ENCODE measurements at places on chromosomes 5 and 9.

GRCh38 chr5:68285075-68285840 lies 69.7 kb downstream of the PIK3R1 start:
- no peak for DNase-seq

DNA sequence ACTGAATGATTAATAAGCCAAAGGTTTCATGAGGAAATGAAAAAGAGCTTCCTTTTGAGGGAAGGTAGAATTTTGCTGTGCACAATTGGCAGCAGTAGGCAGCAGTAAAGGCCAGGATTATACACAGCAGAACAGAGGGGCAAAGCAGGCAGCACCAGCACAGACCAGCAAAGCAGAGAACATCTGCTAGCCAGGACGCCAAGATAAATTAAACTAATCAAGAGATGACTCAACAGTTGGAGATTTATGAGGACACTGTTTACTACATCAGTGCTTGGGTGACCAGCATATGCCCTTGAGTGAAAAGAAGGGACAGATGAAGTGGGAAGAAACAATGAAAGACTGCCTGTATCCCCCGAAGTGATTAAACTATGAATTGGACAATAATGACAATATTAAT lies 871.4 kb upstream of the CDH10 start:
- DNase-seq, result no peak

DNA sequence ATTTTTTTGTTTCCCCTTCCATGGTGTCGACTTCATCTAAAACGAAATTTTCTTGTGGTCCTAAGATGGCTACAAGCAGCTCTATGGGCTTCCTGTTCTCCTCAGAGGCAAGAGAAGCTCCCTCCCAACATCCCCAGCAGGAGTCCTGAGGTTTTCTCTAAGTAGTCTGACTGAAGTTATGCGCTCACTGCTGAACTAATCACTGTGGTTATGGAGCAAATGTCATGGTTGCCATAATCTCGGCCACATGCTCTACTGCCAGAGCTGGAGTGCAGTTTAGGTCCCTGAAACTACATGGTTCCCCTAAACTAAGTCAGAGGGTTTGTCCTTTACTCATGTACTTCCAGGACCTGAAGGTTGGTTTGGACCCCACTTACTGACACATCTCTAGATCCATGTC lies 68.0 kb upstream of the MAMDC2 start:
- DNase-seq, result no peak

DNA sequence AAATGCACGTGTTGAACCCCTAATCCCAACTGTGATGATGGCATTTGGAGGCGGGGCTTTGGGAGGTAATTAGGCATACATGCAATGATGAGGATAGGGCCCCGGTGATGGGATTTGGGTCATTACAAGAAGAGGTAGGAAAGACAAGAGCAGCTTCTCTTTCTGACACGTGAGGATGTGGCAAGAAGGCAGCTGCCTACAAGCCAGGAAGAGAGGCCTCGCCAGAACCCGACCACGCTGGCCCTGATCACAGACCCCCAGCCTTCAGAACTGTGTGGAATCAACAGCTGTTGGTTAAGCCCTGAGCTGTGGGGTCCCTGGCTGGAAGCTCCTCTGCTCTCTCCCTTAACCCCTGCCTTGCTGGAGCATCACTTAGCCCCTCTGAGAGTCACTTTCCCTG lies 57.5 kb downstream of the COL23A1 start:
- DNase-seq, result no peak

DNA sequence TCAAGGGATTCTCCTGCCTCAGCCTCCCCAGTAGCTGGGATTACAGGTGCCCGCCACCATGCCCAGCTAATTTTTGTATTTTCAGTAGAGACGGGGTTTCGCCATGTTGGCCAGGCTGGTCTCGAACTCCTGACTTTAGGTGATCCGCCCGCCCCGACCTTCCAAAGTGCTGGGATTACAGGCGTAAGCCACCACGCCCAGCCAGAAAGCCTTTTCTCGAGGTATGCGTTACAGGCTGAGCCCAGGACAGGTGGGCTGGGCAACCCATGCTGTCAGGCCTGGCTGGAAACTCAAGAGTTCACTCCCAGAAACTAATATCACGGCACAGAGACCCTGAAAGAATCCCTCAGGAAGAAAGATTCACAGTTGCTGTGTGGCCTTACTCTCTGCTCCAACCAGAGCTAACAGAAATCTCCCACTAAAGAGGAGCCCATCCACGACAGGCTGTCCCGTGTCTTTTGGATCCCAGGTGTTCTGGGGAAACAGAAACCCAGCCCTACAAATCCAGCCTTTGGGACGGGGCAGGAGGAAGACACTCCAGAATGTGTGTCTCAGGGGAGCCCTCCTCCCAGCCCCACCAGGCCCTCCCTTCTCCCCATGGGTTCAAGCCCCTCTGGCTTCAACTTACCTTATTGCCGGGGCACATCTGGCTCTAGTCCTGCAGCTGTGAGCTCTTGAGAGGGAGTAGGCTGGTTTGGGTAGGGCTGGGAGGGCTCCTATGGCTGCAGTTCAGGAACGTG lies 400 bp downstream of the TIFAB start:
- no peak for DNase-seq

DNA sequence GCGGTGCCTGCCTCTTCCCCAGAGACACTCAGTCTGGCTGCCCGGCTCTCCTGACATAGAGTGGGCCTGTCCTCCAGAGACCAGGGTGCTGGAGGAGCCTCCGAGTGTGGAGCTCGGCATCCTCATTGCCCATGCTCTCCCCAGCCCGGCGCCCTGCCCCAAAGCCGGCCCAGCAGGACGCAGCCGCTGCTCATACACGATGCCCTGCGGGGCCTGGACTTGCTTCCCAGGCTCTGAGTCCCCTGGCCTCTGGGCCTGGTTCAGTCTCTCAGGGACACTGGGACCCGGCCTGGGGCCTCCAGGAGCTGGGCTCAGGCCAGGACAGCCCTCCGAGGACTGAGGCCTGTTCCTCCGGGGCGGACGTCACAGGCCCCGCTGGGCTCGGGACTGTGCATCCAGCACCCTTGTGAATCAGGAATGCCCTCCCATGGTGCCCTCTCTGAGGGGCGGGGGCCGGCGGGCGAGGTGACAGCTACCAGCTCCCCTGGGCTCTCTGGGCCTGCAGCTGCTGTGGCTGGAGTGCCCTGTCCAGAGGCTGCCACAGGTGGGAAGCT lies 23.2 kb downstream of the TPPP start:
- no peak for DNase-seq

GRCh38 chr9:36093384-36093783 lies 43.1 kb upstream of the GLIPR2 start:
- no peak for DNase-seq

- no peak for DNase-seq
Measured at GRCh38 chr5:34724741-34725140, 68.6 kb downstream of the RAI14 start.

DNA sequence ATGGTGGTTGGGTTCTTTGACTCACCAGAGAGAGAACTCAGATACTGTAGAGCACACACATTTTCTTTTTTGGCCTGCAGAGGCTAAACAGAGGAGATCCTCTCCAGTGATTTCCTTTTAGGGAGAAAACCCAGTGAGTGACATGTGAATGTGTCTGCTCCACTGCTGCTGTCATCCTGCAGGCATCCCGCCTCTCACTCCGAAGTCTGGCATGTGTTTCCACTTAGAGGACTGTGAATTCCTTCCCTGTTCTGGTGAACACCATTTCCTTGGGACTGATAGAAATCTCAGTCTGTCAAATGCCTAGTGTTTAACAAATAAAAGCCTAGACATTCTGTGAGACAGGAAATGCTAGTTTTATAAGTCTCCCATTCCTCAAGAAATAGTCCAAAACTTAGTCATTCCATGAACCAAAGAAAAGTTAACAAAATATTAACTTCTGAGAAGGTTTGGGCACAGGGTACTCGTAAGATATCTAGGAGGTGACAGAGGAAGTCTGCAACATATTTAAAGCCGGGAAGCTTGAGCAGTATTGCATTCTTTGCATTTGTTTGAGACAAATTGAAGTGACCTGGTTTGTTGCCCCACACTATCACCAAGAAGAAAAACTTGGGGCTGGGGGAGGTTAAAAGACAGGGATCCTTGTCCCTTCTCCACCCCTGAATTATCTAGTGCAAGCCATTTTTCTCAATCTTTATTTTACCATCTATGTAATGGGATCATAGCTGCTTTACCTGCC lies 74.9 kb upstream of the NIPAL4 start:
- DNase-seq, result no peak

- DNase-seq, result no peak
Measured at GRCh38 chr5:95631255-95631958, 11.5 kb downstream of the GPR150 start.

GRCh38 chr9:38033941-38034340 lies 35.1 kb downstream of the SHB start:
- no peak for DNase-seq

DNA sequence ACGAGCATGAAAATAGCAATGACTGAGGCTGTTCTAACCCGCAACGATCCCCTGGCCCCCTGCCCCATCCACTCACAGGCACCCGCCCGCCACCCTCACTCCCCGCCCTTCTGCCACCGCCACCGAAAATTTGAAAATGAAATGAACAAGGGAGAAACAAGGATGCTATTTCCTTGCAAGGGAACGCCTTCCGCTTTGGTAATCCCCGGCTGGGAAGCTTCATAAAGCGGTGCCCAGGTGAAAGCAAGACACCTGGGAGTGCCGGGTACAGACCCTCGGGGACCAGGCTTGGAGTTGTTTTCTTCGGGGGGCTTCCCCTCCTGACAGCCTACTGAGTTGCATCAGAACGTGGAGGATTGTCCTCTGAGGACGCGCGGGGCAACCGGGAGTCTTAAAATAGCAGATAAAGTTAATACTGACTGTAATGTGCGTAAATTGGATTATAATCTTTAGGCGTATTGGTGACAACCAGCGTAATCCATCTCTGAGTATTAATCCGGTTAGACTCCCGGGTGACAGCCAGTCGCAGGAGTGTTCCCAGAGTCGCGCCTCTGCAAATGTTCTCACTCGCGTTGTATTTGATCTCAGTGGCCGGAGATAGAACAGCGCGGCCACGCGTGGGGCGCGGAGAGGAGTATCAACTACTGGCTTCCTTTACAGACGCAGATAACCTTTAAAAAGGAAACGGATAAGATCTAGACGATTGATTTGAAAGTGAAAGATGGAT lies 885 bp upstream of the MLLT3 start:
- peak; percentile 38 for DNase-seq

DNA sequence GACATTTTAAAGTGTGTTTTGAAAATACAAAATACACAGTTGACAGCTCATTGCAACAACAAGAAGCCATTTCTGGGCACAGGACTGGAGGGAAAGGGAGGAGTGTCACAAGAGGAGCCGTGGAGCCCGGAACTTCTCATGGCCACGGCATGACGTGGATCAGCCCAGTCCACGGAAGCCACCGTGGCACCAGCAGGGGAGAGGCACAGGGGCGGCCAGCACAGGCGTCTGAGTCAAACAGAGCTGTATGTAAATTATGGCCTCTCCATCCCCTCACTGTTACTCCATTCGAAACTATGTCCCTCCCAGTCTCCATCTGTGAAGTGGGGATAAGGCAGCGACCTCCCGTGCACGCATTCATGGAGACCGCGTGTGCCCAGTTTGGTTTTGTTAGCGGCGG lies 165.6 kb upstream of the IRX2 start:
- DNase-seq, result no peak

DNA sequence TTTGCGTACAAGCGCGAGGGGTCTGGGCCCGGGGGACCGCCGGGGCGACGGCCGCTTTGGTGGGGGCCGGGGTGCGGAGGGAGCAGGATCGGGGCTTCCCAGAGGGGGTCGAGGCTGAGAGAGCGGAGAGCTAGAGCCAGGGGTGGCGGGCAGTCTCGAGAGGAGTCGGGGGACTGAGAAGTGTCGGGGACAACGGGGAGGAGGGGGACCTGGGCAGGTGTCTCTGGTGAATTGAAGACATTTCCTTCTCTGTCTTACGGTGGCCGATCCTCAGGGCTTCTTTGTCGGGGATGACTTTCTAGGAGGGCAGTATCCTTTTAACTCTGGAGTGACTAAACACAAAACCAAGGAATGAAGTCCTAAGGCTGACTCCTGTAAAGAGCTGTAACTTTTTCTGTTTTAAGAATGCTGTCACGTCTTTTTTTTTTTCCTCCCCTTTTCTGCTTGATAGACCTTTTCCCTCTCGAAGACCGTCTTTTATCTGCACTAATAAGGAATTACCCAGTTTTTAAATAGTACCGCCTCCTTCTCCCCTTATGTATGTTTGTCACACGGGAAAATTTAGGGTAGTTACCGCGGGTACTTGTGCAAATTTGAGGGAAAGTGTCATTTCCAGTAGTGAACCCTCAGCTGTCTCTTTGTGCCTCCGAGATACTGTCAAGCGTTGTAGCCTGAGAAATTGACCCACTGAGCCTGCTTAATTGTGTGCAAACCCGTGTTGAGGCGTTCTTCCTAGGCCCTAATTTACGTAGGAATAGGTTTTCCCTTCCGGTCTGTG lies 822 bp downstream of the DENND4C start:
- DNase-seq, result no peak

GRCh38 chr5:146283344-146283761 lies 55.3 kb upstream of the POU4F3 start:
- DNase-seq, result no peak

GRCh38 chr9:34219421-34219820 lies 40.6 kb downstream of the UBAP1 start:
- no peak for DNase-seq

DNA sequence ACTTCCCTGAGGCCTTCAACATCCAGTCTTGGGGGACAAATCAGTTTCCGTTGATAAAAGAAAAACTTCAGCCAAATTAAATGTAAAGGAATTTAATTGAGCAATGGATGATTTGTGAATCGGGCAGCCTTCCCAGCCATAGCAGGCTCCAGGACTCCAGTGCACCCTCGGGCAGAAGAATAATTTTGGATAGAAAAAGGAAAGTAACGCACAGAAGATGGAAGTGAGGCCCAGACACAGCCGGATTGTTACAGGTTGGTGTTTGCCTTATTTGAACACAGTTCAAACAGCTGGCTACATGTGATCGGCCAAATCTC lies 19.1 kb downstream of the MRPL36 start:
- no peak for DNase-seq

- no peak for DNase-seq
Measured at GRCh38 chr5:31935496-31936369, 238.4 kb downstream of the GOLPH3 start.

DNA sequence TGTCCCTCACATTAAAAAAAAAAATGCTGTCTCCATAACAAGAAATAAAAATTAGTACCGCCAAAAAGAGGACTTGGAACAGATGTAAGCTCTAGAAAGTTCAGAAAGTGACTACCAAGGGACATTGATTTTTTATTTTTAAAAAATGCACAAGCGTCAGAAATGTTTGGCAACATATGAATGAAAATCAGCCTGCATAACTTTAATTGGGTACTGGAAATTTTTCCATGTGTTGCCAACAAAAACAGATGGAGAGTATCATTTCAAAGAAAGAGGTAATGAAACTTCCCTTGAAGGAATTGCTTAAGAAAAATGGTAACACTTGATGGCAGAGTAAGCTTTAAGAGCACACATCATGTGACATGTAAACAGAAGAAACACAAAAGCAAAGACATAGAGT lies 47.2 kb downstream of the OR2K2 start:
- no peak for DNase-seq
